ENCODE measurements at places on chromosomes 1 and 21.

DNA sequence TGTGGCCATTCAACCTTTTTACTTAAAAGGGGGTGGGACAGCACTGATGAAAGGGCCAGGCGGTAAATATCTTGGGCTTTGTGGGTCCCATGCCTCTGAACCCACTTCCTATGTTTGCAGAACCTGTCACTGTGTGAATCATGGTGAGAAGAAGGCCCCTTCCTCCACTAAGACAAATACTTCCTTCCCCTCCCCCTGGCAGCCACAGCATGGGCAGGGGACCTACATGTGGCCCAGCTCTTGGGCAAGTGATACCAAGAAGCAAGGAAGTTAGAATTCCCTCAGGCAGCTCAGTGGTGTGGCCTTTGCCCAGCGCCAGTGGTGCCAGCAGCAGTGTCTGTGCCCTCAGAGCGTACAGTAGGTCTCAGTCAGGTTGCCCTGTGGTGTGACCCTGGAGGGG is 168.6 kb downstream of the TRIM33 start:
- no peak for DNase-seq

DNA sequence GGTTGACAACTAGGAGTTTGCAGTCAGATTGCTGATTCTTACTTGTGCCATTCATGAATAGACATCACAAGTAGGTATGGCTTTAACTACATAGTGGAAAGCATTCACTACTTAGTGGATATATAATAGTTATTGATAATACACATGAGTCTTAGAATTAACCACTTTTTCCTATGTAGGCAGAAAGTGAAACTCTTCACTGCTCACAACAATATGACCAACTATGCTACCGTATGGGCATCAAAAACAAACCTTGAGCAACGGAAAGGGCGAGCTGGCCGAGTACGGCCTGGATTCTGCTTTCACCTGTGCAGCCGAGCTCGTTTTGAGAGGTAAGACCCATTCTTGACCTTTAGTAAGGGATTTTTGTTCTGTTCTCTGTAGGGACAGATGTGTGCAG is 38.7 kb downstream of the DHX9 start:
- no peak for DNase-seq

GRCh38 chr1:53071167-53071865 is 9.3 kb downstream of the PODN start:
- no peak for DNase-seq

DNA sequence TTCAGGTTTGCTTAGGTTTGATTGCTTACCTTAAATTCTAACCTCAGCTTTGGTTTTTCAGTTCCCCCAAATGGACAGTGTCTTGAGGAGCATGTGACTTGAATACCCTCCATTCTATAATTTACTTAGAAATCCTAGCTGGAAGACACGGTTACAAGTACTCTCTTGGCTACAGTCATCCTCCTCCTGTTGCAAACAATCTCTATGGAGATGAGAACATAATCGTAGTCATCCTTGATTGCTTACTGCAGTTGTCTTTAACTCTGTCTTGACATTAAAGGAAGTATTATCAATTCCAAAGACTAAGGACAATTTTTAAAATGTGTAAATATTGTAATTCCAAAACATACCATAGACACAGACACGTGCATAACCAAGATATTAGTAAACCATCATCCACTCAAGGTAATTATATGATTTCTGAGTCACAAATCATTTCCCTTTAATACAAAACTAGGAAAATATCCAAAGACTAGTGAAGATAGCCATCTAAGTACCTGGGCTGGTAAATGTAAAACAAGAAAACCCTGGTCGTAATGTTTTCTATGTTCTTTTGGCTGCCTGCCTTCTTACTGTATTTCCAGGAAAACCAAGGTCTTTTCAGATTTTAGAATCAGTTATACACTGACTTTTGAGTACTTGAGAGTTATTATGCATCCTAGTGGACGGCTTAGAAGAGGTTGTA is 149.9 kb downstream of the CHRM3 start:
- no peak for DNase-seq

DNA sequence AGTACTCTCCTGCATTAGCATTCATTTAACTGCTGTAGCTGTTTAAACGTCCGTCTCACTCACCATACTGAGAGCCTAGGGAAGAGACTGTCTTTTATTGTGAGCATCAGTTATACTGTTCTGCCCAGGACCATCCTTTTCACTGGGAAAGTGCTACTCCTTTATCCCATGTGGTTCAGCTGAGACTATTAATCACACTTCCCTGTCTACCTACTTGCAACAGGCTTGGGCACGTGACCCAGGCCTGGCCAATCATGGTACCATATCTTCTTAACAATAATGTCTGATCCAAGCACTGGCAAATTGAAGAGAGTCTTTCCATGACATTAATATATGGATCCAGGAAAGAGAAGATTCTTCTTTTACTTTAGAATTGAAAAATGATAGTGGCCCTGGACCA is 108.1 kb downstream of the TM2D1 start:
- DNase-seq = no peak

GRCh38 chr1:203968761-203969160 is 104.2 kb upstream of the SOX13 start:
- no peak for DNase-seq

DNA sequence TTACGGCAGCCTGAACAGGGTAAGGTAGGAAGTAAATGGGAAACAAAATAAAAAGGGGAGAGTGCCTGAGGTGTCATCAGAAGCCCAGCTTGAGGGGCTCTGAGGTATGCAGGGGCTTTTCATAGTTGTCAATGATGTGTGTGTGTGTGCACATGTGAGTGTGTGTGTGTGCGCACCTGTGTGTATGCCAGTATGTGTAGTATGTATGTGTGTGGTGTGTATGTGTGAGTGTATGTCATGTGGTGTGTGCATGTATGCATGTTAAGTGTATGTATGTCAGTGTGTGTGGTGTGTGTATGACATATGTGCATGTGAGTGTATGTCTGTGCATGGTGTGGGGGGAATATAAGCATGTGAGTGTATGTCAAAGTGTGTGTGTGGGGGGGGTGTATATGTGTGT is 184.1 kb downstream of the DSCAM start:
- DNase-seq = no peak

Measured in kidney tubule cell (primary cell).